ENCODE measurements at places on chromosomes 4 and X. TPM values are rescaled to one million over a fixed set of nuclear protein-coding genes. Genes with fewer than 3 reads are reported as not detected.

- DNase-seq = no peak
These were observed 726.2 kb downstream of the RPA4 start for GRCh38 chrX:97609938-97610337.

- no peak for DNase-seq
These were observed 598.1 kb upstream of the FAT1 start for GRCh38 chr4:187321711-187322110.

The TCEAL6 gene
- not detected for total RNA-seq

GRCh38 chrX:129932821-129933321 lies 26.9 kb downstream of the UTP14A start:
- no peak for DNase-seq

- no peak for DNase-seq
These were observed 65.4 kb downstream of the APBB2 start for GRCh38 chr4:41148931-41149330.

- DNase-seq = peak; percentile 43
These were observed 5.2 kb downstream of the PKD2 start for GRCh38 chr4:88012647-88013046.

The UGT2A3 gene
- not detected for total RNA-seq

All from H4 (cell line).